ENCODE measurements at places on chromosomes 3 and 15.

- no peak for DNase-seq
Measured at GRCh38 chr3:132569153-132569552, 27.9 kb upstream of the ACKR4 start.

DNA sequence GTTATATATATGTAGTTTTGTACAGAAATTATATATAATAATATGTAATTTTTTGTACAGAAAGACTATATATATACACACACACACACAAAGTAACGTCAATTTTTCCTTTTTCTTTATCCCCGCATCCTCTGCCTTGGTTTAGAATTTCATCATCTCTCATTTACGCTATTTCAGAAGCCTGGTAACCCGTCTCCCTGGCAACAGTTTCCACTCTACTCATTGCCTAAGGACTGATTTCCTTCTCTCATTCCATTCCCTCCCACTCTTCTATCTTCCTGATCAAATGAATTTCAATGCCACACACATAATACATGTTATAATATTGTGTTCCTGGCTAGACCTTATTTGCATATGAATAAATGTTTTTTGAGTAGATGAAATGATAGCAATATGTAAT lies 47.8 kb upstream of the NDN start:
- DNase-seq: no peak

DNA sequence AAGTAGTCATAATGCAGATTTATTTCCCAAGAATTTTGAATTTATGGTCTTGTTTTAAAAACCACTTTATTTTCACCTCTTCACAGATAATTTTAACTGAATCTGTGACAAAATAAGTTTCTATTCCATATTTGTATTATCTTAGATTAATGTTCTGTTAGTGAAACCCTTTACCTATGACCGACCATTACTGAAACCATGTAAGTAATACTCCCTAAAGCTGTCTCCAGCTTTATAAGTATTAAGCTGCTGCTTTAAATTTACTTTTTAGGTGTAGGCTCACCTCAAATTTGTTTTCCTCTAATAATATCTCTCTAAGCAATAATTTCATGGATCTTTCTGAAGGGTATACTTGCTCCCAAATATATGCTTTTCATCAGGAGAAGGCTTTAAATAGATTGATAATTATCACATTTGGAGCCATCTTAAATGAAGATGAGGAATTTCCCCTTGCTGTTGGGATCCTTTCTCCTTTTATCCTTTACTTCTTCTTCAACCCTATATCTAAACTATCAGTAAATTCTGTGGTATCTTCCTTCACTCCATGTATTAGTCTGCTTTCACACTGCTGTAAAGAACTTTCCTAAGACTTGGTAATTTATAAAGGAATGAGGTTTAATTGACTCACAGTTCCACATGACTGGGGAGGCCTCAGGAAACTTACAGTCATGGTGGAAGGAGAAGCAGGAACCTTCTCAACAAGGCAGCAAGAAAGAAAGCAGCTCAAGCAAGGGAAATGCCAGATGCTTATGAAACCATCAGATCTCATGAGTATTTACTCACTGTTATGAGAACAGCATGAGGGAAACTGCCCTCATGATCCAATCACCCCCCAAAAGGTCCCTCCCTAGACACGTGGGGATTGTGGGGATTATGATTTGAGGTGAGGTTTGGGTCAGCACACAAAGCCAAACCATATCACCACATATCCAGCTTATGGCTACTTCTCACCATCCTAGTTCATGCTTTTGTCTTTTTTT lies 92.3 kb upstream of the P2RY1 start:
- no peak for DNase-seq

- DNase-seq: peak; percentile 5
Measured at GRCh38 chr15:89971592-89971997, 29.5 kb upstream of the ZNF710 start.

- no peak for DNase-seq
Measured at GRCh38 chr3:10702961-10703740, 112.9 kb upstream of the SLC6A11 start.

DNA sequence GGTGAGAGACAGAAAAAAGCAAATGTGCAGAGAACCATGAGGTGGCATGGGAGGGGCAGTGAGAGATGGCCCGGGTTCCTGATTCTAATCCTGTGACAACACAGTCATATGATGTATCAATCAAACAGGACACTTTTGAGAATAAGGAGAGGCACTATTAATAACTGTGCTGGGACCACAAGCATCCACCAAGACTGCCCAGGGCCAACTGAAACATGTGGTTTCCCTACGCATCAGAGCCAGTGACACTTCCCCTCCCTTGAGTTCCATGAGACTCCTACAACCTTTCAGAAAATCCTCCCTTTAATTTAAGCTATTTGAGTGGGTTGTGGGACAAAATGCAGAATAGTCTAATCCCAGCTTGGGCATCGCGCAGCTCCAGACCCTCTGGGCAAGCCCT lies 17.4 kb downstream of the SH3BP5 start:
- DNase-seq: no peak

Measured in activated CD4-positive, alpha-beta T cell treated with anti-CD3 and anti-CD28 coated beads, Interleukin-2, amount 50 U/mL, for 24 hours (primary cell).